Ovary (tissue), 10 donors: ENCODE measurements at places on chromosomes 3 and 15. TPM values are rescaled to one million over a fixed set of nuclear protein-coding genes. Genes with fewer than 3 reads are reported as not detected.

DNA sequence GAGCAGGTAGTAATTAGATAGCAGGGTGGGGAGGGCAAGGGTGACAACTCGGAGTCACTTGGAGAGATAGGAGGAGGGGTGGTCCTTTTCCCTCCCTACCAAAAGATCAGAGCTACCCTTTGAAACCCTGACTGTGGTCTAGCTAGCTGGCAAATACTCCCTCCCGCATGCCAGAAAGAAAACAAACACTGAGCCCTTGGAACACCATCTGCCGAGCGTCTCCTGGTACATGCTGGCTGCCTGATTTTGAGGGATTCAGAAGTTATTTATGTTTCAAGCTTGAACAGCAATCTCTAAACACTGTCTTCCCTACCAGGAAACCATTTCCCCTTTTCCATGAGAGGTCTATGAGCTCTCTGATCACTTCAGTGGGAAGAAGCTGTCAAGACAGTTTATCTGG, 291.6 kb upstream of the CFAP20DC start:
- DNase-seq, result no peak

GRCh38 chr15:31024979-31025378, 33.6 kb upstream of the MTMR10 start:
- no peak for DNase-seq

DNA sequence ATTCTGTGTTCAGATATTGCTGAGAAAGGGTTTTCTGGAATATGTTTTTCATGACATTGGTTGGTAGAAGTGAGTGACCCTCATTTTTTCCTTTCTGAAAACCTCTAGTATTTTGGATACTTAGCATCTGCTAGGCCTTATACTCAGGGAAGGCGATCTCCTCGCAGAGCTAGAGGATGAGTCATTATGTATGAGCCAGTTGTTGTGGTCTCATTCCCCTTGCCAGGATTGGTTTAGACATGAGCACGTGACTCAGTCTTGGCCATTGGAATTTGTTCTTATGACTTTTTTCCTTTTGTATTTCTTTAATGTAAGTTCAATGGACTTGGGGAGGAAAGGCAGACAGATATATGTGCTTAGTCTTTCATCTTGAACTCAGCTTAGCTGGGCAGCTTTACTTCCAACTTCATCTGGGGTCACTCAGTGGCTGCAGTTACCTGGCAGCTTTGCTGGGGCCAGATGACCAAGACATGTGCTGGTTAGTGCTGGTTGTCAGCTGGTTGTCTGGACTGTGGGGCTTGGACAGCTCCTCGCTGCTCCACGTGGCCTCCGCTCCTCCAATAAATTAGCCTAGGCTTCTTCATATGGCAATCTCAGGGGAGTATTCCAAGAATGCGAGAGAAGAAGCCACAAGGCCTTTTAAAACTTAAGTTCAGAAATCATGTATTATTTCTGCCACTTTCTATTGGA, 207.5 kb downstream of the IL20RB start:
- DNase-seq, result no peak

DNA sequence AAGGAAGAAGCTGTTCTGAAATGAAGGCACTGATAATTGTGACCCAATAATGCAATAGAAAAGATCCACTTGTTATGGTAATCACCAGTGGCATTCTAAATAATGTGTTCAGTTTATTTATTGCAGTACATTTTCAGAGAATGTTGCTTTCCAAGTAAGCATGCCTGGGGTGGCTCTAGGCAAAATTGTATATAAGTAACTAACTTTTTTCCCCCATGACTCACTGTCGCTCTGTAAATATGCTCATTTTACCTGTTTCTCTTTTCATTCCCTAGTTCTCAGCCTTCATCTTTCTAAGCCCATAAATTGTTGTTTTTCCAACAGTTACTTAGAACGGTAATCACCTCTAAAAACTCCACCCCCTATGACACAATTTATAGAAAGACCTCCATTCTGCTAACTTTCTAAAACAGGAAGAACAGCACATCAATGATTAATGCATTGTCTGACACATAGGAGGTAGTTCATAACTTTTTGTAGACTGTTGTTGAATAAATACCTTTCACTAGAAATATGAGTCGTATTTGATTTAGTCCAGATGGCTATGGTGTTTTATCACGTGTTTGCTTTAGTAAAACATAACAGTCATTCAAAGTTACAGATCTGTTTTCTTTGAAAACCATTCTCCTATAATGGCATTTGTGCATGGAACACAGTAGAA, 143.1 kb downstream of the LSAMP start:
- no peak for DNase-seq

GRCh38 chr3:101142160-101142559, 148.9 kb upstream of the ABI3BP start:
- DNase-seq, result no peak

DNA sequence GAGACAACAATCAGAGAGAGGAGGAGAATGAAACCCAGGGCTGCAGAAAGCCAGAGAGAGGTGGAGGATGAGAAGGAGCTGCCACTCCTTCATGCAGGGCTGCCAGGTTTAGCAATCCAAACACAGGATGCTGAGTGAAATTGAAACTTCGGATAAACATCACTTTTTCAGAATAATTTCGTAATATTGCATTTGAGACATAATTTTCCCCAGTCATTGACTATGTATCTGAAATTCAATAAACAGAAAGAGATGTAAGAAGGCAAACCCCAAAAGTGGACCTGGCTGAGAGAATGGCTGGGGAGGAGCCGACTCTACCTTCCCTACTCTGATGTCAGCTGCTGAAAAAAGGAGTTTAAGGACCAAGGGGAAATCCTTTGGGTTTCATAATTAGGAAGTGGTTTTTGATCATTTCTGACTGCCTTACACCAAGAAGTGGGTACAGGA, 33.8 kb downstream of the SLC9A9 start:
- DNase-seq, result no peak

DNA sequence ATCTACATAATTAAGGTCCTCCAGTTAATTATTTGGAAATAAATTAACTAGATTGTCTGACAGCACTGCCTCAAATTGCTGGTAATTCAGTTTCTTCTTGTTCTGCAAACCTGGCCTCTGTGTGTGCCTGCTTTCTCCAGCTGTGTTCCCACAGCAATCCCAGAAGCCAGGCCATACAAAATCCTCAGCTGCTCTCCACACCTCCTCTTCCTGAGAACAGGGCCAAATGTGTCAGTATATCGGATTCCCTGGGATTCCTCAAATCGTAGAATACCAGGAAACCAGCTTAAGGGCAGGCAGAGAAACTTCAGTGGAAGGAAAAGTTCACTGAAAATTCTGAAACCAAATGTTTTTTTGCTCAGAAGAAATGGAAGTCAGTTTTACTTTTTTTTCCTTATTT, 261.4 kb downstream of the ZMAT3 start:
- DNase-seq, result peak; percentile 18

- DNase-seq, result peak; percentile 43
Observed at GRCh38 chr3:51955175-51955892, at the start of gene GPR62. TSS of gene GPR62 (plus strand) at chr3:51955381. CDS start at chr3:51955653, 272 bp downstream.

The CHCHD4 gene
- 12.2 TPM for total RNA-seq

The SYNPR gene
- not detected for total RNA-seq

The SEC22C gene
- 41.6 TPM for total RNA-seq
